Activated CD4-positive, CD25-positive, alpha-beta regulatory T cell (primary cell): ENCODE measurements at places on chromosomes 1 and 21.

GRCh38 chr21:41653243-41653953 lies 113.5 kb downstream of the RIPK4 start:
- no peak for DNase-seq

DNA sequence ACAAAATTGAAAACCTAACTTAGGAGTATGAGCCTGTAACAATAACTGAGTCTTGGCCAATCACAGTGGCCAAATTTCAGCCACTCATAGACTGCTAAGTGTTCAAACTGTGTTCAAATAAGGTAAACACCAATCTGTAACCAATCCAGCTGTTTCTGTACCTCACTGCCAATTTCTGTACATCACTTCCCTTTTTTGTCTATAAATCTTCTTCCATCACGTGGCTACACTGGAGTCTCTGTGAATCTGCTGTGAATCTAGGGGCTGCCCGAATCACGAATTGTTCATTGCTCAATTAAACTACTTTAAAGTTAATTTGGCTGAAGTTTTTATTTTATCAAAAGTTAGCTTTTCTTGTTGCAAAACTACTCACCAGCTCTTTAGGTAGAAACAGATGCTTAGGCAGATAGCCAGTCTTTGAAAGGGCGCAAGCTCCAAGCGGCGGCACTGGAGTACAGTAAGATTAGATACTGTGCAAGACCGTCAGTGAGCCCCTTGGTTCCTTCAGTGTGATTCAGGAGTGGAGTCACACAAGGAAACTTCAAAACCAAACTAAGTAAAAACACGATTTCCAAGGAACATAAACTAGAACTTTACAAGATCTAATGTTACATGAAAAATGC lies 43.2 kb upstream of the ADGRL2 start:
- no peak for DNase-seq

GRCh38 chr1:235586992-235587391 lies 62.6 kb downstream of the GNG4 start:
- no peak for DNase-seq

DNA sequence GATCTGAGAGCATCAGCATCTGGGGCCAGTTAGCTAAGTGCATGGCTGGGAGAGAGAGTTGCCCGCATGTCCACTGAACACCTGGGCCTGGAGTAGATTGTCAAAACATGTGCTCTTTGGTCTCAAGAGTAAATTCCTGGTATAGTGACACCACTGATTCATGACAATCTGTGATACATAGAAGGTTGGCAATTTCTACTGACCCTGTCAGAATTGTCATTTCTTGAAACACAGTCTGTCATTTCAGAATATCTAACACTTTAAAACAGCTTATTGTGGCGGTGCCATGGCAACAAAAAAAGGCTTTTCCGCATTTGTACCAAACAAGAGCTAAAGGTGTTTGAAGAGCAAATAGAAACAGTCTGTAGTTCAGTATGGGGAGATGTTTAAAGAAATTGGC lies 186.4 kb upstream of the FAM78B start:
- DNase-seq, result no peak

GRCh38 chr1:47196622-47197021 lies 6.8 kb upstream of the PDZK1IP1 start:
- no peak for DNase-seq

- DNase-seq, result no peak
Observed at GRCh38 chr1:109997867-109998229, 13.3 kb downstream of the AHCYL1 start.

DNA sequence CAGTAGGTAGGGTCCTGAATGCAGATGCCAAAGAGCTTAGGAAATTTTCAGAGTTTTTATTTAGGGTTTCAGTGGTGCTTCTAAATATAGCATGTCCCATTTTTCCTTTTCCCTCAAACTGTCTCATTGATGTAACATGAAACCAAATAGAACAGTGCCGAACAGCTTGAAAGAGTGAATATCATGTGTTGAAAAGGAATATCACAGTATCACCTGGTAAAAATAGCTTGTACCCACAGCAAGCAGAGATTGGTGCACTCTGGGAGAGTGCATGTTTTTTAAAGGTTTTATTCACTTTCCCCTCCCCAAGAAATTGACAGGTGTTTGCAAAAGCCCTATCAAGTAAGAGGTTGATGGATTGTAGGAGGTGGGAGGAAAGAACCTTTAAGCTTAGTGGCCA lies 41.9 kb upstream of the ELAVL4 start:
- DNase-seq, result no peak

GRCh38 chr21:37536616-37537278 lies 170.2 kb downstream of the DYRK1A start:
- DNase-seq, result no peak

DNA sequence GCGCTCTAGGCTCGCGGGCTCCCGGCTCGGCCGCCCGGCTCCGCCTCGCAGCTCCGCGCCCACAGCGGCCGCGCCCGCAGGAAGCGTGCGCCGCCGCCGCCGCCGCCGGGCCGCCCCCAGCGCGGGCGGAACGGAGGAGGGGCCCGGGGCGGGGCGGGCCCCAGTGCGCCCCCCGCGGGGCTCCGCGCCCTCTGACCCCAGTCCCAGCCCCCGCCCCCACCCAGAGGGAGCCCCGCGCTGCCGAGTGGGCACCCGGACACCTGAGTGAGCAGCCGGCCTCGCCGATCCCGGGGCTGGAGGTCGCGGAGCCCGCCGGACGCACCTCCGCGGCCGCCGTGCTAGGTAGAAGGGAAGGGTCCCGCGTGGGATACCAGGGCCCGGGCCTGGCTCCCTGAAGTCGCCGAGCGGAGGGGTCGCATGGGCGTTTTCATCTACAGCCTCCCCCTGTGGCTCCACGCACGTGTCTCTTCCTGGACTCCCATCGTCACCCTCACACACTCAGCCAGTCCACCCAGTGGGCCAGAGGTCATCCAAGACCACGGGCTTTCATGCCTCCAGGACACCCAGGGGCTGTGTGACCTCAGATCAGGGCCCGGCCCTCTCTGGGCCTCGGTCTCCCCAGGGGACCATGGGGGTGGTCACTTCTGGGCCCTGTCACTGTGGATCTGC lies at the start of gene SDC3:
SDC3 (minus strand) TSS at position 63 of the 669 bp plus-strand sequence. CDS start 172 bp downstream, outside the sequence.
- DNase-seq, result no peak

- DNase-seq, result no peak
Observed at GRCh38 chr1:171506525-171507304, 21.4 kb downstream of the PRRC2C start.

GRCh38 chr1:203481196-203481595 lies 5.6 kb downstream of the PRELP start:
- no peak for DNase-seq
